Hematopoietic multipotent progenitor cell treated with erythropoietin and hydrocortisone succinate and interleukin-3 and kit ligand, for 17 days (in vitro differentiated cells): ENCODE measurements at places on chromosomes 1 and 21.

DNA sequence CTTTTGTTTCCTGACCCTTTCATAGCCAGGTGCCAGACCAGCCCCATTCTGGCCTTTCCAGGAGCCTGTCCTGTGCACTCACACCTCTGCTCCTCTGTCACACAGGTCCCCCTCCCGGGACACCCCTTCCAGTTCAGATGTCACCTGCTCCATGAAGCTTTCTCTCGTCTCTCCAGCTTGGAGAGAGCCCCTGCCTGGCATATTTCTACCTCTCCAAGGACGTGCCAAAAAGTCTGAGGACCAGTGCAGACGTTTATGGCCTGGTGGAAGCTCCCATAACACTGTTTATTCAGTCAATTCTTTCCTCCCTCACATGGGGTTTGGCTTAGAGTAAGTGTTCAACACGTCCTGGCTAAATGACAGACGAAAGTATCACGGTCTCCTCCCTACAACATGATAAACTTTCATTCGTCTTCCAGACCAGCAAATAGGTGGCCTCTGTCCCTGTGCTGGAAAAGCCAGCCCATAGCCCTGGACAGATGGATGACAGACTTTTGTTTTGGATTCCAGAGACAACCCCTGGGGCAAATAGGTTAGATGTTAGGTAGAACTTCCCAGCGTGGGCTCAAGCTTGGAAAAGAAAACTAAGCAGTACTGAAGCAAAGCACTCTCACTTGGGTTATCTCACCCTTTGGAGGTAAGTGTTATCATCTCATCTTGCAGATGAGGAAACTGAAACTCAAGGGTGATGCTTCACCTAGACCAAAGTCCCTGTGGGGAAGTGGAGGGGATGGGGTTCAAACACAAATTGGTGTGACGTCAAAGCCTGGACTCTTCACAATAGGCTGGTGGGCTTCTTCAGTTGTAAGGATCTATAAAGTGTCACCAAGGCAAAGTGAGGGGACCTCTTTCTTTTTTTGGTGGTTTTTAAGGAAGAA lies 52.9 kb upstream of the ECE1 start:
- DNase-seq = no peak

DNA sequence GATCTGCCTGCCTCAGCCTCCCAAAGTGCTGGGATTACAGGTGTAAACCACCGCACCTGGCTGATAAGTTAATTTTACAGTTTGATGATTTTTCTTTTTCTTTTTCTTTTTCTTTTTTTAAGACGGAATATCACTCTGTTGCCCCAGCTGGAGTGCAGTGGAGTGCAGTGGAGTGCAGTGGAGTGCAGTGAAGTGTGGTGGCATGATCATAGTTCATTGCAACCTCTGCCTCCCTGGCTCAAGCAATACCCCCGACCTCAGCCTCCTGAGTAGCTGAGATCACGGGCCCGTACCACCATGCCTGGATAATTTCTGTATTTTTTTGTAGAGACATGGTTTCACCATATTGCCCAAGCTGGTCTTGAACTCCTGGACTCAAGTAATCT lies 84.4 kb upstream of the CXADR start:
- no peak for DNase-seq

DNA sequence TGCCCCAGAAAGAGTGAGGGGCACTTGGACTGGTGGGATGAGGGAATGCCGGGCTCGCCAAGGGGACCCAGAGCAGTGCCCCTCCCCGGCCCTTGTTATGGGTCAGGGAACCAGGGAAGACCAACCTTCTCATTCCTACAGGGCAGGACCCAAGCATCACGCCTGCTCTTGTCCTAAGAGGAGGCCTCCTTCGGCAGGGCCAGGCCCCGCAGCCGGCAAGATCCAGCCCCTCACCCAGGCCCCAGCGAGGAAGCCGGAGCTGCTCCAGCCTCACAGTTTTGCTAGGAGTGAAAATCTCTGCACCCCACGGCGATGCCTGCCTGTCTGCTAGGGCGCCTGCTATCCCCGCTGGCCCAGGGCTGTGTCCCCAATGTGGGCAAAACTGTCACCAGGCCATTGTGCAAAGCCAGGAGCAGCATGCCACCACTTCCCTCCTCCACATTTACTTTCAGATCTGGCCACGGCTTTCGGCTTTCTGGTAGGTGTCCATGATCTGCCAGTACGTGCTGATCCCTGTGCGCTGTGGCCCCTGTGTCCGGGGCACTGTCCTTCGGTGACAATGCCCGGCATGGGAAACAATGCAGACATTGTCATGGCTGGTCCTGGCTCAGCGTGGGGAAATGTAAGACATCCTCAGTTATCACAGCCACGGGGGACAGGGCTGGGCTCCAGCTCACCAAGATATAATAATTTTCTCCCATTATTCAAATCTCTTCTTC lies 9.6 kb downstream of the ACTRT2 start:
- no peak for DNase-seq

GRCh38 chr21:30245061-30245460 lies 29.2 kb upstream of the CLDN8 start:
- no peak for DNase-seq

DNA sequence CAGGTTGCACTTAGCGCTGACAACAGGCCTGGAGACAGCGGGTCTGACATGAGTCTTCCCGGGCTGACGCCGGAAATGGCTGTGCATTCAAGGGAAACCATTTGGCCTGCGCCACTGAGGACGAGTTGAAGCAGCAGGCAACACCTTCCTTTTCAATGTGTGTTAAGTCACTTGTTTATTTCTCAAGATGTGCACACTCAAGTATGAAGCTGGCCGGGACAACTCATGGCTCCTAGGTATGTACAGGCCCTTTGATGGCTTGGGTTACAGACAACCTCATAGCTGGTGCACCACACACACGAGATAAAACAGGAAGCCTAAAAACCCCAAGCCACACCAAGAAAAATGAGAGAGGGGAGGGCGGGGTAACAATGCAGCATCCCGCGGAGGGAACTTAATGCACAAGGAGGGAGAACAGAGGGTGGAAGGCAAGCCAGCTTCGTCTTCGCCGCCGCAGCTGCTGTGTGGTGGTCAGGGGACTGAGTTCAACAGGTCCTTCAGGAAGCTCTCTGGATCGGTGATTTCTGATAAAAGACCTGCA lies 118.0 kb upstream of the IFFO2 start:
- DNase-seq = no peak

DNA sequence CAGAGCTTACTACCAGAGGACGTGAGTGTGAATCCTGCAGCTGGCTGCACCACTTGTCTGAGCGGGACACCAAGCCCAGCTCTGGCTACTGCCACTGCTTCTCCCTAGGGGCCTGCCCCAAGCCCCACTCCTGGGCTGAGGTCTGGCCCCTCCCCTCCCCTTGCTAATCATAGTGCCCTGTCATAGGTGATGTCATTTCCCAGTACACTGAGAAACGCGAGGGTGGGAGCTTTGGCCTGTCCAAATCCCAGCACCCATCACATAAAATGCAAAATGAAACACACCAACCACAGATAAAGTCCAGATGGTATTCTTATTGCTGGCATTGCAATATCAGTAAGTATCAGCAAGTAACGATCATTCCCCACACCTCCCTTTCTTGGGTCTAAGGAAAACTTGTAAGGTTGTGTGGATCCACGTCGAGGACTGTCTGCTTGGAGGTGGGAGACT lies 77.7 kb downstream of the TOMM20 start:
- no peak for DNase-seq

GRCh38 chr1:105874621-105875020 lies 1181.9 kb upstream of the PRMT6 start:
- no peak for DNase-seq

- no peak for DNase-seq
Measured at GRCh38 chr1:5713101-5714010, 278.9 kb downstream of the NPHP4 start.

DNA sequence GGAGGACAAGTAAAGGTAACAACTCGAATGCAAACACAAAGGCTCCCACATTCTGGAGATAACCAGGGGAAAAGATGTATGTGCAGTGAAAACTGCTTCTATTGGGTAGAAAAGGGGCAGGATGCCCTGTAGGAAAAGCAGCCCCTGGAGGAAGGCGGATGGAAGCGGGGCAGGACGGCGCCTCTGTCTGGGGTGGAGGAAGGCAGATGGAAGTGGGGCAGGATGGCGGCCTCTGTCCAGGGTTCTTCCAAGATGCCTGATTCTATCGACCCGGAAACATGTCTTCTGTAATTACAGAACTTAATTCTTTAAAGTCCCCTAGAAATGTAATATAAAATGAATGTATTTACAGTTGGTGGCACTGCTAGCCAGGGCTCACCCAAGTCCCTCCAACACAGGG lies 24.0 kb upstream of the LRRC47 start:
- DNase-seq = no peak

DNA sequence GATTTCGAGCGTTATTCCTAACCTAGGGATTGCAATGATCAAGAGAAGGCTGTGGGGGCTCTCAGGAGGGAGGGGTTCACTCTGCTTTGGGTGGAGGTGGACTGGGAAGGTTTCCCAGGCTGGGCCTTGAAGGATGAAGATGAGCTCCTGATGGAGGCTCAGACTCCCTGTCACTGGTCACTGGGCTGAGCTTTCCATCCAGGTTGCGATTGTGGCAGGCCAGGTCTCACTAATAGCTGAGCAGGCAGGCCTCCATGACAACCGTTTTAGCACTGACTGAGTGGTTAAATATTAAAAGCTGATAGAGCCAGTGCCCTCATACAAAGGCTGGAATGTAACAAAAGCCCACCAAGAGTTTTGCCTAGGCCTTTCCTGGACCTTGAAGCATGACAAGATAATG lies 36.2 kb upstream of the EFCAB14 start:
- DNase-seq = no peak

GRCh38 chr21:40269239-40269638 lies 402.0 kb downstream of the PCP4 start:
- DNase-seq = no peak

GRCh38 chr1:197467881-197468280 lies 199.8 kb downstream of the CRB1 start:
- no peak for DNase-seq

DNA sequence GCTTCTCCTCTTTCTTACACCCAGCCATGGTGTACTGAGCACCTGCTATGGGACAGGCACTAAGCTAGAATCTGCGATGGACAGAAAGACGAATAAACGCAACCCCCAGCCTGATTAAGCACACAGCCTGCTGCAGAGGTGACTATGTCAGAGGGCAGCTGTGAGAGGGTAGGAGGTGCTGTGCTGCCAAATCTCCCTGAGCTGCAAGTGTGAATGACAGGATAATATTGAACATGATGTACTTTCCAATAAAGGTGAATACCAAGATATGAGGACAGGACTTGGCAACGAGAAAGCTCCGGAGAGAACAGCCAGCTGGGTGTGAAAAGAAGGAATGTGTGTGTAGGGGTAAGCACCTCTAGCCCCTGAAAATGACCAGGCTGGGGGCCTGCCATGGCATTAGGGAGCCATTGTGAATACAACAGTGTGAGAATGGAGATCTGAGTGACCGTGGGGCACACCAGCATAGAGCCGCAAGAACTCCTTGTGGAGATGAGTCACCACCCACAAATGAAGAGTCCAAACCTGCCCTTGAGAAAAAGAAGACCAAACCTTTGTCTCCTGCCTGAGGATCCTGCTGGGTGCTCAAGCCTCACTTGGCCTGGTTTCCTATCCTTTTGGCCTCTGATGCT lies 83.0 kb upstream of the ATF3 start:
- DNase-seq = no peak

DNA sequence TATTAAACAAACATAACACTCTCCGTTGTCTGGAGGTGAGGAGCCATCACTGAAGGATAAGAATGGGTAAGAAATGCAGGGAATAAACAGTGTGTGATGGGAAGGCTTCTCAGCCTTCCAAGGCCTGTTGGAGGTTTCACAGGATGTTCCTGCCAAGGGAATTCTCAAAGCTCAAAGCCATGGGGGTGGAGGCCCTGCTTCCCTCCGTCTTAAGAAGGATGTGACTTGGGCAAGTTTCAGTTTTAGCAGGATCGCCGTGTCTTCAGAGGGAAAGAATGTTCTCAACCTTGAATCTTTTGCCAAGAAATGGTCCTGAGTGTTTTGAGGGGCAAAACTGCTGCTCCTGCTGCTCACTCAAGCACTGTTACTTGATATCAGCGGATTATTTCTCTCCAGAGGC lies 41.7 kb upstream of the IL20 start:
- DNase-seq = no peak

DNA sequence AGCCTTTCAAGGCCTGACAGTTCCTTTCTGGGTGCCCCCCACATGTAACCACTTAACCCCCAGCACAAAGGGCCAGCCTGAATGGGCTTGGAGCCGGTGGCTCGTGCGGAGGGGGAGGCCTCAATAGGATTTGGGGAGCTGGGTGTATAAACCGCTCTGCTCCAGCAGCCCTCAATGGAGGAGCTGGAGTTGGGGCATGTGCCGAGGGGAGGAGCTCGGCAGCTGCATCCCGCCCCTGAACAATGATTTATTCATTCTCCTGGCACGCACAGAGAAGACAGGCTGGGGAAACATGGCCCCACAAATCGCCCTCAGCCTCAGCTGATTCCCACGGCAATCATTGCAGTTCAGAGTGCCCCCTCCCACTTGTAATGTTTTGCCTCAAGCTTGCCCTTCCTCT lies 6.9 kb upstream of the C1orf216 start:
- DNase-seq = no peak

DNA sequence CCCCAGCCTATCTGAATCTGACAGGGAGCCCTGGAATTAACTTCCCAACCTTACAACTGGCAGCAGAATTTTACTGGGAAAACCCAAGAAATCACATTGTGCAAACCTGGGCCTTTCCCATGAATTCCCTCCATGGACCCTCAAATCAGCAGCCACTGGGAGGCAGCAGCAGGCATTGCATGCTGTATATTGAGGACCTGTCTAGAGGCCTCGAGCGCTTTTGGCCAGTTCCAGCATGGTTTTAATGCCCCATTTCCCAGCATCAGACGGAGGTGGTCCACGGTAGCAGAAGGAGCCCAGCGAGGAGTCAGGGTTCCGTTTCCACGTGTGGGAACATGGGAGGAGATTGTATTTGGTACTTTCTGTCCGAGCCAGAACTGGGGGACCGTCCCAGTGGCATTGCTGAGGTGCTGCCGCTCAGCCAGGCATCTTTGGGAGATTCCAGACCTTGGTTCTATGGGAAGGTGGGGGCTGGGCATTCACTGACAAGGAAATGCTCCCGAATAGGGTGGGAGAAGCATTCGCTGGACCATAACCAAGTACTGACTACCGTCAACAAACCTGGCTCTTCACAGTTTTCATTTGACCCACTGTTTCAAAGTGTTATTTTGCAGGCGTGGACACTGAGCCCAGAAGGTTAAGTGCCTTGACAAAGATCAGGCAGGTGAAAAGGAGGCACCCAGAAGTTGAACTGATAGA lies 15.9 kb downstream of the BMP8A start:
- DNase-seq = no peak

- no peak for DNase-seq
Measured at GRCh38 chr1:245277276-245277675, 122.5 kb downstream of the KIF26B start.

GRCh38 chr21:15825700-15826099 lies 95.9 kb downstream of the USP25 start:
- DNase-seq = no peak

DNA sequence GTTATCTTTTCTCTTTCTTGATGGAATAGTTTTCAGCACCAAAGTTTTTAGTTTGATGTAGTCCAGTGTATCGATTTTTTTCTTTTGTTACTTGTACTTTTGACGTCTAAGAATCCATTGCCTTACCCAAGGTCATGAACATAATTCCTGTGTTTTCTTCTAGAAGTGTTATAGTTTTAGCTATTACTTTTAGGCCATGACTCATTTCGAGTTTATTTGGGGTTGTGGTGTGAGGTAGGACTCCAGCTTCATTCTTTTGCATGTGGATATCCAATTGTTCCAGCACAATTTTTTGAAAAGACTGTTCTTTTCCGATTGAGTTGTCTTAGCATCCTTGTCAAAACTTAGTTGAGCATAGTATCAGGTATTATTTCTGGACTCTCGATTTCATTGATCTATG lies 79.4 kb upstream of the SELENON start:
- DNase-seq = no peak

- no peak for DNase-seq
Measured at GRCh38 chr1:14952626-14953314, 200.8 kb upstream of the TMEM51 start.

- no peak for DNase-seq
Measured at GRCh38 chr1:38940339-38941047, 1.1 kb downstream of the RHBDL2 start.
